ENCODE measurements at places on chromosomes 11 and 22. TPM values are rescaled to one million over a fixed set of nuclear protein-coding genes. Genes with fewer than 3 reads are reported as not detected.

DNA sequence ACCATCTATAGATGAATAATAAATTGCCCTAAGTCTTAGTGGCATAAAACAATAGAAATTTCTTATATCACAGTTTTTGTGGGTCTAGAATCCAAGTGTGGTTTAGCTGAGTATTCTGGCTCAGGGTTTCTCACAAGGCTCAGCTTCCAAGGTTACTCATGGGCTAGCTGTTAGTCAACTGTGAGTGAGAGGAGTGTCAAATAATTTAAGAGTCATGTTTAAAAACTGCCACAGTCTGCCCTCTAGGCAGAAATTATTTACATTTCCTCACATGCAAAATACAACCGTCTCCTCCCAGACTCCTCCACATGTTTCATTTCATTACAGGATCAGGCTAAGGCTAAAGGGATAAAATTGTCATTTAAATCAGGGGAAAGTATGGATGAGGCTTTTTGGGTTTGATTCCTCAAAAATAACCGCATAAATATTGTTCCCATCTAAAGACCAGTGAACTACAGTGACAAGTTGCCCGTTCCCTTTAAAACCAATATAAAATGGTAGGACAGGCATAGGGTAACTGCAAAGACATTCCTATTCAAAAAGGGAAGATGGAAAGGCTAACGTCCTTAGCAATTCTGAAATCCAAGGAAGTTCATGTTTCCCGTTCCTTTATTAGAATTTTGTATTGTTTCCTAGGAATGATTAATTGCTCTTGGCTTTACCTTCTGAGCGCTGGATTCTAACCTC lies 324.3 kb downstream of the DYNC2H1 start:
- H3K4me1 ChIP-seq = no peaks in the 10 kb centered on the region
- no peak overlapping the region for H3K4me3 ChIP-seq
- DNase-seq = no peak
- no peaks in the 10 kb centered on the region for H3K36me3 ChIP-seq
- no peaks in the 10 kb centered on the region for H3K27me3 ChIP-seq
- H3K27ac ChIP-seq = no peak overlapping the region

ANGPTL5 gene
- total RNA-seq = 3.3 TPM

- H3K36me3 ChIP-seq = no peaks in the 10 kb centered on the region
- H3K27ac ChIP-seq = no peak overlapping the region
These were observed 24.9 kb downstream of the ART5 start for GRCh38 chr11:3616721-3617460.

GRCh38 chr11:117497206-117497951 lies 169.7 kb downstream of the CEP164 start:
- no peak for DNase-seq
- no peak overlapping the region for H3K4me3 ChIP-seq
- H3K4me1 ChIP-seq = no peaks in the 10 kb centered on the region
- H3K27ac ChIP-seq = no peak overlapping the region
- H3K27me3 ChIP-seq = no peaks in the 10 kb centered on the region

GRCh38 chr11:17208257-17208999 lies 642 bp upstream of the PIK3C2A start:
- no peaks in the 10 kb centered on the region for H3K27me3 ChIP-seq
- DNase-seq = no peak
- no peak overlapping the region for H3K27ac ChIP-seq
- peak overlapping the region; percentile 68 for H3K4me3 ChIP-seq
- no peaks in the 10 kb centered on the region for H3K4me1 ChIP-seq
- H3K36me3 ChIP-seq = no peaks in the 10 kb centered on the region

GRCh38 chr11:134515081-134515960 lies 103.3 kb upstream of the B3GAT1 start:
- H3K36me3 ChIP-seq = no peaks in the 10 kb centered on the region
- DNase-seq = no peak
- H3K27me3 ChIP-seq = no peaks in the 10 kb centered on the region
- no peak overlapping the region for H3K27ac ChIP-seq

NPAS4 gene
- total RNA-seq = 0.54 TPM

DDX25 gene
- total RNA-seq = 0.30 TPM

DNA sequence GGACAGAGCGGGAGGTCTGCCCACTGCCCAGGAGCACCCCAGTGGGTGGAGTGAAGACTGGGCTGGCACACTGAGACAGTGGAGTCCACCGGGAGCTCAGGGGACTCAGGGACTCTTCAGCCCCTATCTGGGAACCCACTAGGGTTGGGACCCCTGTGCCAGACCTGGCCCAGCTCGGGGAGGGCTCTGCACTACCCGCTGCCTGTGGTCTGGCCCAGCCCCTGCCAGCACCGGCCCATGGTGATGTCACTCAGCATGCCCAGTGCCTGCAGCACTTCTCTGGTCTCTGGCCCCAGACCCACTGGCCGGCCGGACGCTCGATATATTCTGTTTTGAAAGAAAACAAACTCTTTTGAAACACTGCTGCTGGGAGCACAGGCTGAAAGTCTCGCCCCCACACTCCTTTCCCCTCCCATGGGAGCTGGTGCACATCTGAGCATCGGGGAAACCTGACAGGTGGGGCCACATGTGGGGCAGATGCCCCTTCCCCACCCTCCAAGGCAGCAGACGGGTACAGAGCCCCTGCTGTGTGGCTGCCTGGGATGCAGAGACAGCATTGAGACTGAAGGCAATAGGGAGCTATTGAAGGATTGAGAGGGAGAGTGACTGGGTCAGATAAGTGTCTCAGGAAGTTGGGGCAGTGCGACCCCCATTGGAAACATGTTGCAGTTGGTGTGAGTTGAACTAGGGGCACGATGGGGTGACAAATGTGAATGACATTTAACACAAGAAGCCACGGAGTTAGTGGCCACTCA lies 62.9 kb downstream of the MYEOV start:
- H3K4me3 ChIP-seq = no peak overlapping the region
- no peaks in the 10 kb centered on the region for H3K36me3 ChIP-seq
- no peaks in the 10 kb centered on the region for H3K27me3 ChIP-seq
- DNase-seq = no peak
- H3K27ac ChIP-seq = no peak overlapping the region
- no peaks in the 10 kb centered on the region for H3K4me1 ChIP-seq

Data from aorta (tissue), 5 donors.